ENCODE measurements at places on chromosomes 5 and 9.

DNA sequence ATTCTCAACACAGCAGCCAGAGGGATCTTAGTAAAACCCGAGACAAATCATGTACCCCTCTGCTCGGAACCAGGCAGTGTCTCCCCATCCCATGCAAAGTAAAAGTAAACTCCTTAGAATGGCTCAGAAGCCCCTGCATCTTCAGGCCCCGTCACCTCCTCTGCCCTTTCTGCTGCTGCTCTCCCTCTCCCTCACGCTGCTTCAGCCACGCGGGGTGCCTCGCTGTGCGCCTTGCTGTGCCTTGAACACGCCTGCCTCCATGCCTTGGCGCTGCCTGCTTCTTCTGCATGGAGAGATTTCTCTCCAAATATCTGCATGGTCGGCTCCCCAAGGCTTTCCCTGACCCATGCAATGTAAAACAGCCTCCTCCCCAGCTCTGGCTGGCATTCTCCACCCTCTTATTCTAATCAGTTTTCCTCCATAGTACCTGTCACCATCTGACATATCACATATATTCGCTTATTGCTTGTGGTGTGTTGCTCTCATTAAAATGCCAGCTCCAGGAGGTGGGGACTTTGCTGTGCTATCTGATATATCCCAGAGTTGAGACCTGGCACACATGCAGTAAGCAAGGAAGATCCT lies 8.0 kb downstream of the GPRIN1 start:
- DNase-seq: no peak

- DNase-seq: no peak
Measured at GRCh38 chr5:158701007-158701391, 398.7 kb downstream of the EBF1 start.

GRCh38 chr5:181109489-181110013 lies 21.4 kb downstream of the OR2V1 start:
- no peak for DNase-seq

- DNase-seq: no peak
Measured at GRCh38 chr9:76023715-76024195, 133.3 kb downstream of the PCSK5 start.

DNA sequence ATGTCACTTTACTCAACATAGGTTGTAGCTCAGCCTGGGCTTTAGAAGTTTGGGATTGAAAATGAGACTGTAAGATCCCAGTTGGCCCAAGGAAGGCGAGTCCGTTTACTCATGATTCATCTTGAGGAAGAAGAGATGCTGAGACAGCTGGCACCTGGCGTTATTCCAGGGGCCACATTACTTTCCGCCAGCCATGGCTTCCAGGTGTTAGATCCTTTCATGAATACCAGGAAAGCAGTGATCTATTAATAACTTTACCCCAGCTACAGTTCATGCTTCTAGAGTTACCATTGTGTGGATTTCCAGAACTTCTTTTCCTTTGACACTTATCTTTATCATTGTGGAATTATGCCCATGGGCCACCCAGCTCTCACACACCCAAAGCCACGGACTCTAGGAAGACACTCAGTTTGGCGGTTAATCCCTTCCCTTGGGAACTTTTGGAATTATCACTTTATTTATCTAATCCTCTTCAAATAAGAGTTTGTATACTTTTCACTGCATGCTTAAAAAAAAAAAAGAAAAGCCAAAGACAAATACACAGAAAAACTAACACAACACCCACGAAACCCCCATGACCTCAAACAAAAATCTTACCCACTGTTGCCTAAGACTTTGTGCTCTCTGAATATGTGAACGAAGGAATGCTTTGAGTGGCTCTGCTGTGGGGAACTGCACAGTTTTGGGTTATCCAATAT lies 26.9 kb downstream of the RAI14 start:
- no peak for DNase-seq
